SJSA1 (cell line): ENCODE measurements at places on chromosomes 2 and 18.

- peaks cover 14% of the 10 kb centered on the region for H3K4me1 ChIP-seq
- peak overlapping the region; percentile 79 for H3K4me3 ChIP-seq
These were observed 582 bp downstream of the RIOK3 start for GRCh38 chr18:23453680-23454058.

- DNase-seq: no peak
- no peaks in the 10 kb centered on the region for H3K27me3 ChIP-seq
- peak overlapping the region; percentile 53 for H3K4me3 ChIP-seq
- no peak overlapping the region for H3K27ac ChIP-seq
These were observed 713 bp downstream of the WBP1 start for GRCh38 chr2:74458938-74459363.

- H3K4me3 ChIP-seq: no peak overlapping the region
- H3K4me1 ChIP-seq: no peaks in the 10 kb centered on the region
- H3K27ac ChIP-seq: no peak overlapping the region
- no peak for DNase-seq
- H3K27me3 ChIP-seq: no peaks in the 10 kb centered on the region
These were observed 44.8 kb upstream of the STRN start for GRCh38 chr2:37011130-37011529.

GRCh38 chr2:86752934-86753333 lies 32.8 kb downstream of the RMND5A start:
- H3K4me3 ChIP-seq: no peak overlapping the region
- H3K27me3 ChIP-seq: no peaks in the 10 kb centered on the region
- H3K27ac ChIP-seq: no peak overlapping the region
- no peak for DNase-seq
- H3K4me1 ChIP-seq: no peaks in the 10 kb centered on the region

- no peak overlapping the region for H3K27ac ChIP-seq
- no peaks in the 10 kb centered on the region for H3K36me3 ChIP-seq
- no peak for DNase-seq
- H3K4me3 ChIP-seq: no peak overlapping the region
- peaks cover 3% of the 10 kb centered on the region; the same call in 1 of the 2 replicates for H3K27me3 ChIP-seq
- H3K4me1 ChIP-seq: no peaks in the 10 kb centered on the region
These were observed 21.9 kb upstream of the NPC1 start for GRCh38 chr18:23608211-23608610.

DNA sequence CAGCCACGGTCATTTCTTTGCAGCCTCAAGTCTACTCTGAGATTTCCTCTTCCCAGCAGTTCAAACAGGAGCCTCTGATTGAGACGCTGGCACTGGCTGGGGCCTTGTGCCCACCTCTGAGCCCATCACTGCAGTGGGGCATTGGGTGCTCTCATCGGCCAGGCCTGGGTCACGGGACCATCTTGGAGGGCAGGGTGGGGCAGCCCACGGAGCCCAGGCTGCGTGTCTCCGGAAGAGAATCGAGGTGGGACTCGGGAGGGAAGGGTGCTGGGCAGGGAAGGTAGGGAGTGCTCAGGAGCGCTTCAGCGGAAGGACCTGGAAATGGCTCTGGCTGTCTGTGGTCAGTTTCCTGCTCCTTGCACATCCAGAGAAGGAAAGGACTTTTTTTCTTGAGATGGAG lies 82.4 kb downstream of the RTP5 start:
- peaks cover 5% of the 10 kb centered on the region; the same call in 1 of the 2 replicates for H3K27me3 ChIP-seq
- no peak overlapping the region for H3K4me3 ChIP-seq
- H3K36me3 ChIP-seq: no peaks in the 10 kb centered on the region
- DNase-seq: no peak
- H3K4me1 ChIP-seq: peaks cover 17% of the 10 kb centered on the region
- no peak overlapping the region for H3K27ac ChIP-seq

GRCh38 chr2:9594366-9595054 lies 36.3 kb downstream of the YWHAQ start:
- H3K4me3 ChIP-seq: no peak overlapping the region
- H3K27me3 ChIP-seq: no peaks in the 10 kb centered on the region
- peak; percentile 90 for DNase-seq
- H3K27ac ChIP-seq: peak overlapping the region; percentile 94
- peaks cover 56% of the 10 kb centered on the region for H3K36me3 ChIP-seq

- H3K27ac ChIP-seq: no peak overlapping the region
- no peak overlapping the region for H3K4me3 ChIP-seq
- no peaks in the 10 kb centered on the region for H3K36me3 ChIP-seq
These were observed 289.2 kb downstream of the PHLPP1 start for GRCh38 chr18:63004466-63005089.

- no peak for DNase-seq
- no peaks in the 10 kb centered on the region for H3K36me3 ChIP-seq
- no peaks in the 10 kb centered on the region for H3K27me3 ChIP-seq
- H3K4me3 ChIP-seq: no peak overlapping the region
- peaks cover 32% of the 10 kb centered on the region for H3K4me1 ChIP-seq
- no peak overlapping the region for H3K27ac ChIP-seq
These were observed 68.4 kb downstream of the NAB1 start for GRCh38 chr2:190717306-190717705.

DNA sequence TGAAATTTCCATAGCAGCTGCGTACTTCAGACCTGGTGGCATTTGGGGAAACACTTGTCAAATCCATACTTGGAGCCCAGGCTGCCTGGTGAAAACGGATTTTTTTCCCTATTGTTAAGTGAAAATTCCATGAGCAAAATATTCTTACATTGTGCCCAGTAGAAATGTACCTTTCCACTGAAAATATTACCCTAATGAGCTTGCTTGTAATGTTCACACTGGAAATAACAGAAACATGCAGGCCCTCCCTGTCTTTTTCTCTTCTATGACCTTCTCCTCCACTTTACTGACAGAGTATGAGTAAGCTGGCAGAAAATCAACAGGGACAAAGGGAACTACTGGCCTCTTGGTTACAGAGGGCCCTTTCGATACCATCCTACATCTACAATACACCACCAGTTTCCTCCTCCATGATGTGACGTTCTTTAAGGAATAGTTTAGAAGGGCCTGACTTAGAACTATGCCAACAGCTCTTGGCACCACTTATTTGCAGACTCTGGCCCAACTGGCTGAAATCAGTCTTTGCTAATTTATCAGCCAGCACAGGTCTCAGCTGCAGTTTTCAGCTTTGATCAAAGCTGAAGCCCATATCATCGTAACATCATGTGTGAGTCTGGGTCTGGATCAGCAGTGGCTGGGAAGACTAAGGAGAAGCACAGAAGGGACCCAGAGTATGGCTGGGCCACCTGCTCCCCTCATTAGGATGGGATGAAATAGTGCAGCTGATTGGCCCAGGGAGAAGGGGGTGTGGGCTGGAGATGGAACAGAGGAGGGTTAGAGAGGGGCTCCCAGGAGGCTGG lies 272.2 kb upstream of the ID2 start:
- no peak for DNase-seq
- 0 out of 2 replicates have a peak, but pooled peaks cover 3% of the 10 kb centered on the region for H3K4me1 ChIP-seq
- H3K4me3 ChIP-seq: no peak overlapping the region
- H3K36me3 ChIP-seq: no peaks in the 10 kb centered on the region
